Left ventricle myocardium inferior (tissue), 1 donor: ENCODE measurements at places on chromosomes 1 and 21. TPM values are rescaled to one million over a fixed set of nuclear protein-coding genes. Genes with fewer than 3 reads are reported as not detected.
A peak's percentile ranks its signal among the peaks of the same experiment; 100 is the strongest.

DNA sequence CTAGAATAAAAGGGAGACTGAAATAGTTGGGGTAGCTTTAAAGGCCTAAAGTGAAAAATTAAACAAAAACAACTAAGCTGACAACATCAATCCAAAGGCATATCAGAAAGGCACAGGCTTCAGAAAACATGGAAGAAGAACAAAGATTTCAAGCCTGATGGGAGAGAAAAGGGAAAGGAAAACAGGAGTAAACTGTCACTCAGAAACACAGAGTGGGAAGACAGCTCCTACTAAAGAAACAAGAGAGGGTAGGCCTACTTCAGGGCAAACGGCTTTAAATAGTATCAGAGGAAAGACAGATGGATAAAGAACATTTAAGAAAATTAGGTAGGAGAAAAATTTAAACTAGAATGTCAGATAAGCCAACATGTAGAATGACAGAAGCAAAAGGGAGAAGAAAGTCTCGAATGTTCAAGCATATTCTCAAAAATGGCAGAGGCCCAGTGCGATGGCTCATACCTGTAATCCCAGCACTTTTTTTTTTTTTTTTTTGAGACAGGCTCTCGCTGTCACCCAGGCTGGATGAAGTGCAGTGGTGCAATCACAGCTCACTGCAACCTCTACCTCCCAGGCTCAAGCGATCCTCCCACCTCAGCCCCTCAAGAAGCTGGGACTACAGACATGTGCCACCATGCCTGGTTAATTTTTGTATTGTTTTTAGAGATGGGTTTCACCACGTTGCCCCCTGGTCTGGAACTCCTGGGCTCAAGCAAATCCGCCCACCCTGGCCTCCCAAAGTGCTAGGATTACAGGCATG lies 7.6 kb downstream of the EGLN1 start:
- H3K27ac ChIP-seq = peak overlapping the region; percentile 17
- H3K4me1 ChIP-seq = peaks cover 100% of the 10 kb centered on the region
- H3K36me3 ChIP-seq = no peaks in the 10 kb centered on the region

DNA sequence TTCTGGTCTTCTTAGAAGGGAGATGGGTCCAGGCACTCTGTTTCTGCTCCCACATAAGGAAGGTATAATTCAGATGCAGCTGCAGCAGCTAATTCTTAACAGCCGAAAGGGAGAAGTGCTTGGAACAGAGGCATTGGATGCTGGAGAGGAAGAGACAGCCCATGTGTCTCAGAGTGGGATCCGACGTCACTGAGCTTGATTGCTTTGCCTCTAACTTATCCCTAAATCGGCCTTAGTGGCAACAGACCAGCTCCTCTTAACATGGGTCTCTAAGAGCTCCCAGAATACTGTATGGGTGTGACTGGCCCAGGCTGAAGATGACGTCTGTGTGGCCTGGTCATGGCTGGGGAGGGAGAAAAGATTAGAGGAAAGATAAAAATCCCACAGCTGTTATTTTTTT lies 40.7 kb upstream of the KCND3 start:
- DNase-seq = no peak
- peaks cover 5% of the 10 kb centered on the region for H3K27me3 ChIP-seq
- H3K4me3 ChIP-seq = no peak overlapping the region
- H3K36me3 ChIP-seq = no peaks in the 10 kb centered on the region

GRCh38 chr21:42746593-42747275 lies 93.3 kb downstream of the PDE9A start:
- no peak overlapping the region for H3K4me3 ChIP-seq
- H3K27me3 ChIP-seq = peaks cover 4% of the 10 kb centered on the region
- DNase-seq = peak; percentile 46
- no peaks in the 10 kb centered on the region for H3K36me3 ChIP-seq
- peaks cover 25% of the 10 kb centered on the region for H3K4me1 ChIP-seq
- H3K27ac ChIP-seq = peak overlapping the region; percentile 53

Gene MX2
- 5.4 TPM for total RNA-seq
